ENCODE measurements at places on chromosomes 2 and 18. TPM values are rescaled to one million over a fixed set of nuclear protein-coding genes. Genes with fewer than 3 reads are reported as not detected.

Gene NT5C1B
- not detected for total RNA-seq

Gene PROKR1
- 0.09 TPM for total RNA-seq

DNA sequence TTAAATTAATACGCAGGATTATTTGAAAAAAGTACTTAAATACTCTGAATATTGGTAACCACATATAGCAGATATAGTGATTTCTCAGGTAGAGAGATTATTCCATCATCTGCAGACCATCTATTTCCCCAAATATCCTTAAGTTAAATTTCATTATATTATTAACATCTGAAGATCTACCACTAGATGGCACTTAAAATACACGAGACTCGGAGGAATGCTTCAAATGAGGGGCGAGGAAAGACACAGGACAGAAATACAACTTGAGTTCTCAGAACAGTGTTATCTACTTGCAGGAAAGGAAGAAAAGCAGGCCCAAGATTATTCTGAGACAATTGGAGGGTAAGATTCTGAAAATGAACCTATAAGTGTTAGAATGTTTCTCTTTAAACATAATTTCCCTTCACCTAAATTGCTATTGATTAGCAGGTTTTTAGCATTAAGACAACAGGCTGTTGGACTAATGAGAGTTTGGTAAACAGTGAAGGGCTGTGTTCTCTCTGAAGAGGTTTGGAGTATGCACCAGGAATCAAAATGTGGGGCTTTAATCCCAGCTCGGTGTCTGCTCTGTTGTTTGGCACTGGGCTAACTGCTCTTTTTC, 76.9 kb upstream of the GCFC2 start:
- no peaks in the 10 kb centered on the region for H3K27me3 ChIP-seq
- H3K36me3 ChIP-seq: no peaks in the 10 kb centered on the region
- no peak overlapping the region for H3K4me3 ChIP-seq
- peaks cover 17% of the 10 kb centered on the region for H3K4me1 ChIP-seq

GRCh38 chr18:32258558-32259204, 68.8 kb downstream of the MEP1B start:
- H3K27me3 ChIP-seq: no peaks in the 10 kb centered on the region
- no peak for DNase-seq
- no peaks in the 10 kb centered on the region for H3K36me3 ChIP-seq
- peaks cover 8% of the 10 kb centered on the region for H3K4me1 ChIP-seq

DNA sequence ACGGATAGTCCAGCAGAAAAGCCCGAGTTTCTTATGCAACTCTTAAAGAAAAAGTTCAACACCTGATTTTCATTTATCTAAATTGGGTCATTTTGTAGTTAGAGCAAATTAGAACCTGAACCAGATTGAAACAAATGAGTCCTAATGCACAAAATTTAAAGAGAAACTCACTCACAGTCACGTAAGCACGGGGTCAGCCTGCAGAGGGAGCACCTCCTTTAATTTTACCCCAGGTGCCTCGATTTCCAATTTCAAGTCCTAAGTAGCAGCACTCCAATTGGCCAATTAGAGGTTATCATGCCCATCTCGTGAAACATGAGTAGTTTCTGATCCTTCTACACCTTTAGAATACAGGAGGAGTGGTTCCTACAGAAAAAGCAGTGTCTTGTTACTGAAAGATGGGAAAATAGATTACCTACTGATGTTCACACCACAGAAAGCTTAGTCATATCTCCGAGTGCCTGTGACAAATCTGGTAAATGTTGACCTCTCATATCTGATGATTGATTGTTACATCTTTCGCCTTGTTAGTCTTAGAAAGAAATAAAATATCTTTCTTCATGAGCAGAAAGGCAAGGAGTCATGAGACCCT, 1929.8 kb upstream of the LRRTM1 start:
- H3K27me3 ChIP-seq: no peaks in the 10 kb centered on the region
- no peak overlapping the region for H3K4me3 ChIP-seq
- no peak overlapping the region for H3K27ac ChIP-seq
- H3K36me3 ChIP-seq: no peaks in the 10 kb centered on the region
- DNase-seq: no peak

DNA sequence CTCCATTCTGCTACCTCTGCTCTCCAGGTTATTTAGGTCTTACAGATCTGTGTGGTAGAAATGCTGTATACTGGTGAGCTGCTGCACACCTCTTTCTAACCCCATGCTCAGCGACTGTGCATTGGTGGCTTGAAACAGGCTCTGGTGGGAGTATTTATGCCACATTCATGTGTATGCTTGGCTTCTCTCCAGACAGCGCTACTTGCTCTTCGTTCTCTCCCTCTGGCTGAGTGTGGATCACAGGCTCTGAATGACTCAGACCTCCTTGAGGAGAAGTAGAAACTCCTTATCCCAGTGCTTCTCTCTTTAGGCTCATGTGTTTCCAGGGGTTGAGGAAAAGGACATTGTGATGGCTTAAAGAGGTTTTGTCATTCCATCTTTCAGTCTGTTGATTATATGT, 54.9 kb downstream of the FHOD3 start:
- no peak for DNase-seq
- no peak overlapping the region for H3K27ac ChIP-seq
- no peaks in the 10 kb centered on the region for H3K4me1 ChIP-seq
- no peak overlapping the region for H3K4me3 ChIP-seq

DNA sequence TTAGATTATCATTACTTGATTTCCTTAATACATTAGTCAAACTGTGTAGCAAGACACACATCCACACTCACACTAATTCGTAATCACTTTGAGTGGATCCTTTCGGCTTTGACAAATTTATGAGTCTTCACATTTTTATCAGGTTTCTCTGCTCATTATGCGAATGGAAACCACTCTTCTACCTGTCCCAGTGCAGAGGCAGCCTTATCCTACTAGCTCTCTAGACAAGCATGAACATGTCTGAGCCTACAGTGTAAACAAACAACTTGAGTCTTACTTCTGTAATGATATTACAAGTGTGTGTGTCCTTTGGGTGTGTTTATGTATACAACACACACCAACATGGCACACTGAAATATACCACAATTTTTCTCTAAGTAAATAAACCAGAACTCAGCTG, 361.9 kb upstream of the CHST9 start:
- H3K4me3 ChIP-seq: no peak overlapping the region
- DNase-seq: no peak
- no peak overlapping the region for H3K27ac ChIP-seq
- no peaks in the 10 kb centered on the region for H3K27me3 ChIP-seq
- no peaks in the 10 kb centered on the region for H3K36me3 ChIP-seq

GRCh38 chr2:73172963-73173362, 29.4 kb upstream of the NOTO start:
- no peaks in the 10 kb centered on the region for H3K36me3 ChIP-seq
- no peak overlapping the region for H3K27ac ChIP-seq
- no peaks in the 10 kb centered on the region for H3K27me3 ChIP-seq
- H3K4me1 ChIP-seq: peaks cover 27% of the 10 kb centered on the region
- DNase-seq: no peak

DNA sequence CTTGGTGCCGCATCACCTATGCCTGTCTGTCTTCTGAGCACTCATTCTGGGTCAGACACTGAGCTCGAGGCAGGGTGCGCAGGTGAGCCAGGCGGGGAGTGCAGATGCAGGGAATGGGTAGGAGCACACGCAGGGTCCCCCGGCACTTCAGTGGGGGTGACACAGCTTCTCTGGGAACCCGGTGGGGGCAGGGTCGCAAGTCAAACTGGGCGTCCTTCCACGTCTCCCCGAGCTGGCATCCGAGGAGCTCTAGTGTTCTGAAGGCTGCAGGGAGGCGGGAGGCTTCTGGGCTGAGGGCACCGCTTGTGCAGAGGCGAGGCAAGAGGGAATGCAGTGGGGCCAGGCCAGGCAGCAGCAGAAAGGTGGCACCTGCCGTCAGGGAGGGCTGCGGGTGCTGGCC, 86.0 kb downstream of the DGKD start:
- no peaks in the 10 kb centered on the region for H3K27me3 ChIP-seq
- H3K4me1 ChIP-seq: no peaks in the 10 kb centered on the region
- H3K4me3 ChIP-seq: no peak overlapping the region
- H3K36me3 ChIP-seq: no peaks in the 10 kb centered on the region

DNA sequence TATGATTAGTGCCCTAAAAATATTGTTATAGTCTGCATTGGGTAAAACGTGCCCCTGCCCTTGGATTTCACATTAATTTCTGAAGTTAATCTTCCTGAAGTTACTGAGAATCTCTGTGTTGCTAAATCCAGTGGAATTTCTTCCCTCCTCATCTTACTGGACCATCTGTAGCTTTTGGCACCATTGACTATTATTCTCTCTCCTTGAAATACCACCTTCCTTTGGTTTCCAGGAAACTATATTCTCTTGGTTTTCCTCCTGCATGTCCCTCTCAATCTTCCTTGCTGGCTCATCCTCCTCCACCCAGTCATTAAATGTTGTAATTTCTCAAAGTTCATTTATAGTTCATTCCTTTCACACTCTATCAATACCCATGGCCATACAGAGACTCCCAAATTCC, 110.6 kb upstream of the SLC35G4 start:
- no peaks in the 10 kb centered on the region for H3K36me3 ChIP-seq
- no peak overlapping the region for H3K4me3 ChIP-seq
- peaks cover 43% of the 10 kb centered on the region for H3K4me1 ChIP-seq
- H3K27me3 ChIP-seq: no peaks in the 10 kb centered on the region
- peak overlapping the region; percentile 92 for H3K27ac ChIP-seq

- H3K27me3 ChIP-seq: no peaks in the 10 kb centered on the region
- no peak overlapping the region for H3K27ac ChIP-seq
- DNase-seq: no peak
- no peaks in the 10 kb centered on the region for H3K36me3 ChIP-seq
These were observed 195.9 kb downstream of the SH3RF3 start for GRCh38 chr2:109324861-109325260.

DNA sequence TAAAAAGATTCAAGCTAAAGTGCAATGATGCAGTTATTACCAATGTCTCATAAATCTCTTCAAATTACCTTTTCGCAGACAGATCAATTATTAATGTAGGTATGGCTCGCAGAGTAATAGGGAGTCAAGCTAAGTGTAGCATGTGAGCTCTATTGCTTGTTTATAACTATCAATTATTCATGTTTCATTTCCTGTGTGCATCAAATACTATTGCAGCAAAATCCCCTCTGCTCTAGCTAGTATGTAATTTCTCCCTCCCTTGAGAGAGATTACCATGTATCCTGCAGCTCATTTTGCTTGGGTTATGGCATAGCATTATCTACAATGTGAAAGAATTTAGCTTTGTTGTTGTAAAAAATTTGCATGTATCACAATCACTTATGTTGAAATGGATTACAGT, 65.6 kb upstream of the SCN1A start:
- no peaks in the 10 kb centered on the region for H3K36me3 ChIP-seq
- H3K4me1 ChIP-seq: no peaks in the 10 kb centered on the region
- no peaks in the 10 kb centered on the region for H3K27me3 ChIP-seq
- no peak overlapping the region for H3K27ac ChIP-seq
- no peak for DNase-seq

DNA sequence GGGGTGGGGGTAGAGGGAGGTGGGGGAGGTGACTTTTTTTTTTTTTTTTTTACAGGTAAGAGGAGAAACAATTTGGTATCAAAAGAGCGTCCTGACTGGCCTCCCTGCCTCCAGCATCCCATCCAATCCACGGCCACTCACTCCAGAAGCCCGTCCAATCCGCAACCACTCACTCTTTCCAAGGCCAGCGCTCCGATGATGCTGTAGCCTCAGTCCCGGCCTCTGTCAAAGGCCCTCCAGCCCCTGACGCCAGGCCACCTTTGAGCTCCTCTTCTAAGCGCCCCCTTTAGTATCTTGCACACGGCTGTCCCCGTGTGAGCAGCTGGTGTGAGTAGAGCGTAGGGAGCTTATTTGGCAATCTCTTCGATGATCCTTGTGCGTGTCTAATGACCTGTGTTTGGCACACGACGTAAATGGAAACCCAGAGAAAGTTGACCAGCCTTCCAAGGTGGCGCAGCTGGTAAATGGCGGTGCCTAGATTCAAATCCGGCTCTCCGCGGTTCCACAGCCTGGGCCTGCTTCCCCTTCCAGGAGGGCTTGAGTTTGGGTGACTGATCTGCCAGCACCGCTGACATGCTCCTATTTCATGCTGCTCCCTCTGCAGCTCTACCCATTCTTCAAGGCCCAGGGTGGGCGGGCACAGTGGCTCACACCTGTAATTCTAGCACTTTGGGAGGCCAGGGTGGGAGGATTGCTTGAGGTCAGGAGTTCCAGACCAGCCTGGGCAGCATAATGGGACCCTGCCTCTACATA, 23.8 kb upstream of the PXDN start:
- peaks cover 20% of the 10 kb centered on the region for H3K4me1 ChIP-seq
- no peaks in the 10 kb centered on the region for H3K36me3 ChIP-seq
- no peaks in the 10 kb centered on the region for H3K27me3 ChIP-seq
- no peak for DNase-seq
- no peak overlapping the region for H3K27ac ChIP-seq

- peaks cover 12% of the 10 kb centered on the region for H3K4me1 ChIP-seq
- no peak overlapping the region for H3K27ac ChIP-seq
- H3K36me3 ChIP-seq: no peaks in the 10 kb centered on the region
These were observed 2.4 kb upstream of the LDLRAD4 start for GRCh38 chr18:13216092-13216582.

- H3K36me3 ChIP-seq: no peaks in the 10 kb centered on the region
- no peak overlapping the region for H3K4me3 ChIP-seq
- no peak overlapping the region for H3K27ac ChIP-seq
These were observed 77.0 kb downstream of the PRKCE start for GRCh38 chr2:45728458-45728942.
